ENCODE measurements at places on chromosomes 1 and 21.

DNA sequence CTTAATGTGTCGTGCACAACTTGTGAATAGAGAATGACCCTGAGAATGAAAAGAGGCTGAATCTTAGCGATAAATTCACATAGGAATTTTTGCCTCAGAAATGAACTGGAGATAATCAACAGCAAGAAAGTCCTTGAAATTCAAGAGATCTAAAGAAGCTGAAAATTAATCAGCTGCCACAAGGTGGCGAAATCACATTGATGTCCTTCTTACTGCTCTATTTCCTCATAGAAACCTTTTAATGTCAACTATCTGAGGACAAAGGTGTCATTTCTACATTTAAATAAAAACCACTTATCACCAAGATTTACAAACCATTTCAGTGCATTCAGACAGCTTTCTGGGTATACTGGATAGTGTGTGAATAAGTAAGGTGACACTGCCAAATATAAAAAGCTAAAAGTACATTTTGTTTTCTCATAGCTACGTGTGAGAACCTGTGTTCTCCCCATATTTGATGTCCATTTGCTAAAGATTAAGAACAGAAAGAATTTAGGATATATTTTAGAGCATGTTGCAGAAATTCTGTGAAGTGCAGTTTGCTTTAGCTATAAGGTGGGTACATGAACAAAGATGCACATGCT, 485.3 kb upstream of the PTBP2 start:
- DNase-seq: no peak

- no peak for DNase-seq
Observed at GRCh38 chr1:233844692-233845091, 59.8 kb upstream of the SLC35F3 start.

DNA sequence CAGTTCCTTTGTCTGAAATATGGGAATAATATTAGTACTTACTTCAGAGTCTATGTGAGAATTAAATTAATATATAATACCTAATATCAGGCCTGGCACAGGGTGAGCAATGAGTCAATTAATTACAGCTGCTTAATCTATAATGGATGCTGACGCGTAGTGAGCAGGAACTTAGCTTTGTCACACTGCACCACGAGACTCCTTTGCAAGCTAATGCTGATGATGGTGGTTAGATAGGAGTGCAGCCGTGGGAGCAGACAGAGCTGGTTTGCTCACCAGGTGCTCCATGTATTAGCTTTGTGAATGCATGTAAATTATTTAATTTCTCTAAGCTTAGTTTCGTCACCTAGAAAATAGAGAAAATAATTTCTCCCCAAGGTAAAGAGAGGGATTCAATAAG, 35.1 kb downstream of the KCNJ15 start:
- DNase-seq: no peak

GRCh38 chr1:3902571-3903091, 2.6 kb upstream of the C1orf174 start:
- DNase-seq: no peak

All from stimulated activated CD4-positive, alpha-beta T cell treated with anti-CD3 and anti-CD28 coated beads, Interleukin-1b, Interleukin-23, amount 100 ng/mL, for 4 hours (primary cell).